ENCODE measurements at places on chromosomes 1 and 21.

DNA sequence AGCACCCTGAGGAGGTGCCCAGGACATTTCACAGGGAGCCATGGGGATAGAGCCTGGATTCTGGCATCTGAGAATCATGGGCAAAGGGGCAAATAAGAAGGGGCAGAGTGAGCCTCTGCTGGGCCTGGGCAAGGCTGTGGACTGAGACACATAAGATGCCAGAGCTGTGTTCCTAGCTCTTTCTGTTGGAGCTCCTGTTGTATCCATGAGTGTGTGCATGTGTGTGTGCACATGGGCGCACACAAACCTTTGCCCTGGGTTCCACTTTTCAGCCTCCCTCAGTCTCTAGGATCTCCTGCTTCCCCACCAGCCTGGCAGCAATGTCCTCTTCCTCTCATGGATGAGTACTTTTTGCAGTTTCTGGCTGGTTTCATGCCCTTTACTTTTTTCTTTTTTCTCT, 44.0 kb downstream of the ATF3 start:
- no peak for DNase-seq

DNA sequence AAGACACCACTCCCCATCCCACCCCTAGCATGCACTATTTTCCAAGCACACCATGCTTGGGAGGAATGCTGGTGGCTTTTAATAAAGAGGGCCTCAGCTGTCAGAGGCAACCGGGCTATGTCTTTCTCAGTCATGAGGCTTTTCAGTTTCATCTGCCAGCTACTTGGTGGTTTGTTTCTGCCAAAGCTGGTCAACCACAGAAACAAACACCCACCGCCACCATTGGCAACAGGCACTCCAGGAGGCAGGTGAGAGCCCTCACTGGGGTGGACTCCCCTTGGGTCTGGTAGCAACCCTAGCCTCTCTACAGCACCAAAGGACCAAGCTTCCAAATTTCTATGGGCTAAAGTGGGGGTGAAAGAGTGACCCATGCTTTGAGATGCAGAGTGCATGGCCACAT, 54.3 kb upstream of the CD1D start:
- no peak for DNase-seq

DNA sequence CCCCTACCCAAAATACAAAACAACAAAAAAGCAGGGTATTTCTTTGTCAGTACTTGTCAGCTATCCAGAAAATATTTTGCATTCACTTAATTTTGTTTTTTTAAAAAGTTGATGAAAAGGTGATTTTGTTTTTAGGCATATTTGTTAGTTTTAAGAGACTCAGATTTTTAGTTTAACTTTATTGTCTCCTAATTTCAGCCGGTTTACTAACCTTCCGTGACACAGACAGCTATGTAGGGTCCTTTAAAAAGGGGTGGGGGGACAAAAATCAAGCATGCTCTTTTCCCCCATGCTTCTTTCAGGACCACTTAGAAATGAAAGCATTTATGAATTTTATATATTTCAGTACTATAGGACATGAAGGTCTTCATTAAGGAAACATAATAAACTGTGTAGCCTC, 1.6 kb downstream of the PBX1 start:
- DNase-seq, result no peak

DNA sequence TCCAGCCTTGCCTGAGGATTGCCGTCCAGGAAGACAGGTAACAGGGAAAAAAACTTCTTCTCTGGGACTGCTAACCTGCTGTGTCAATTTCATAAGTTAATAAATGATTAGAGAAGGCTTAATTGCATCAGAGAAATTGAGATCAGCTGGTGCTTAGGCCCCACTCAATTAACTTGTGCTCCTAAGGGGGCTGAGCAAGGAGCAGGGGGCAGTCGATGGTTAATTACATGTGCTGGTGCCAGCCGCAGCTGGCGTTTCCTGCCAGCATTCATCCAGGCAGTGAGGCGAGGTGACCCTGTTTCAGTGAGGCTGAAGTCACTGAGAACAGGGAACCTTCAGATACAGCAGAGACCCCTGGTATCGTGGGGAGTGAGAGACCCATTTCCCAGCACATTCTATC, 60.0 kb downstream of the FAM163A start:
- DNase-seq, result no peak

DNA sequence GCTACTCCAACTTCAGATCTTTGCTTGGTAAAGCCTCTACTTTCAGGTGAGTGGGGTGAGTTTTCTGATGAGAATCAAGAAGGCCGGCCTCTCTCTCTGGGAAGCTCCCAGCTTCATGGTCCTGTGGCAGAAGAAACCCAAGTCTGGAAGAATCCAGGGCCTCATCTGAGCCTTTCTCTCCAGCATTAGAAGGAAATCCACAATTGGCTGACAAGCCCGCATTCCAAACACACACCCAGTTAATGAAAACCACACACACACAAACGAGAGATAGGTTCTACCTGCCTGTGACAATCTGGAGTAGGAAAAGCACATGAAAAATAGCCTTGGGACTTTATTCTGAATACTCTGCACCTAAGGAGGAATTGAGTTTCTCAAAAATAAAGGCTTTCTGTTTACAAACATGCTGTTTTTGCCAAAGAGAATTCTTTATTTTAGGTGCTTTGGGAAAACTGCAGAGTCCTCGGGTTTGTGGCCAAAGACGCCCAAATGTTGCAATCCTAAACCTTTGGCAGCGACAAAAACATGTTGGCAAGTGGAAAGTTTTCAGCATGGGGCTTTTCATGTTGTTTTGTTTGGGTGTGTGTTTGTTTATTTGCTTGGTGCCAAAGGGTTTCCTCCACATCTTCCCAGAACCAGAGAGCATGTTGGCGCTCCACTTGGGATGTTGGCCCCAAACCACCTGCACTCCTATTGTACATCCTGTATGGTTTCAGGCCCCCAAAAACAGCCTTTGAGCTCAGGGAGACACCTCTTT, 216.2 kb downstream of the SETD4 start:
- no peak for DNase-seq

GRCh38 chr1:61808968-61809367, 66.7 kb downstream of the PATJ start:
- no peak for DNase-seq

All from AG09319 (cell line).